ENCODE measurements at places on chromosomes 7 and 10.

GRCh38 chr10:57465155-57465554 is 802.5 kb downstream of the IPMK start:
- no peak for DNase-seq

GRCh38 chr7:93663561-93664299 is 89.2 kb upstream of the CALCR start:
- DNase-seq, result no peak

- no peak for DNase-seq
These were observed 30.7 kb downstream of the ANKIB1 start for GRCh38 chr7:92276460-92276864.

DNA sequence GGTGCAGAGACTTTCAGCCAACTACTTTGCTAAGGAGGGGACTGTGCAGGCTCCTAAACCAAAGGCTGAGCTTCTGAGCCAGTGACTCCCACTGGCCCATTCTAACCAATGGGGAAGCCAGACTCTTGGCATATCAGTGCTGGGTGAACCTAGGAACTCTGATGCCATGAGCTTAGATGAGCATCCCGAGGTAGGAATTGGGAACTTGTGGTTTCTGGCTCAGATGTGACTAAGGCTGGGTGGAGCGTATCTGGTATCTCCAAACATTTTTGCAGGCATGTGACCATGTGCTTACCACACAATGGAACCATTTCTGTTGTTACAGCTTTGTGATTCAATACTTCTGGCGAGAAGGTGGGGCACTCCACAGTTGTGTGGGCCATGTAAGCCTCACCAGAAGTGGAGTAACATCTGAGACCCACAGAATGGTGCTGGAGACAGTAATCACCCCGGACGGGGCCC is 2.5 kb upstream of the AVPI1 start:
- DNase-seq, result no peak

- no peak for DNase-seq
These were observed 82.1 kb downstream of the SLC37A3 start for GRCh38 chr7:140316165-140316661.

DNA sequence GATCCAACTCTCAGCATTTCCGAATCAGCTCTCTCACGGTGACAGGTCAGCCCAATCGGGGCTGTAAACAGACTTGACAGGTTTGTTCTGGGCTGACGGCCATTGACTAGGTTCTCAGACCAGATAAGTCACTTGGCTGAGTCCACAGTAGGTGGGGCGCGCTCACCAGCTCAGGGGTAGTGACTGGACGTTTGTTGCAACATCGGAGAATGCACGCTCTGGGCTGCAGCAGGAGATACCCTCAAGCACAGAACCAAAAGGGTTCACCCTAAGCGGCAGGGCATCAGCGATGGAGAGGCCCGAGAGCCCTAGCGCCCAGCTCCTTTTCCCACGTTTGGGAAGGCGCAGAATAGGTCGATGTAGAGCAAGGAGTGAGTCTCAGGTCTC is 1.8 kb downstream of the KLLN start:
- DNase-seq, result no peak

- no peak for DNase-seq
These were observed 173.8 kb downstream of the TMEM26 start for GRCh38 chr10:61279400-61279799.

GRCh38 chr7:156969972-156970420 is 20.5 kb downstream of the NOM1 start:
- no peak for DNase-seq

DNA sequence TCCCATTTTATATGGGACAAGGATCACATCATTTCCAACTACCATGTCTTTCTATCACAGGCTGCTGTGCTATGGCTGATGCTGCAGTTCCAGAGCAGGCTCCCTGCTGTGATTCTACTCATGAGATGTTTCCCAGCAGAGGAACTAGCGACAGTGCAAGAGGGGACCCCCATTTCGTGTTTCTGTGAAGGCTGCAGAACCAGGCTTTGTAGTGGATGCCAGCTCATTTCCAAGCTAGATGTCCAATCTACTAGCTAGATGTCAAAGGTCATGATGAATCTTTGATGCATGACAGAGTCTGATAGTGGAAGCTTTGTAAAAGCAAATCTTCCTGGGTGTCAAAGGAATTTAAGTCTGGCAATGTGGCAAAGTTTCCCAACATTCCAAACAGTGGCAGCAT is 21.2 kb upstream of the MYO3A start:
- no peak for DNase-seq

DNA sequence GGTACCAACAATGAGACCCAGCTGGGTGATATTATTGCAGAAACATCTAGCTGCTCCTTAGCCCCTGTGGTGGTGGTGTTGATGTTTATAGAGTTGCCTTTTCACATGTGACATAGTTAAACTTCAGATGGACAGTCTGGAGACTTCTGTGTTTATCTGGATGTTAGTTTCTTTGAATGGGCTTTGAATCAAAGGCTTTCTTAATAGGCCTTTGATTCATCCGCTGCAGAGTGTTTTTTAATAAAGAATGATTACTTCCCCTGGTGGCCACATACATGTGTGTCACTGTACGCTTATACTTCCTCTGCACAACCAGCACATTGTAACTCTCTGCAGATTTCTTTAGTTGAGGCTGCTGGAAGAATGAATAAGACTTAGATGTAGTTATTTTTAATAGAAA is 221.0 kb downstream of the DYNC1I1 start:
- DNase-seq, result no peak

DNA sequence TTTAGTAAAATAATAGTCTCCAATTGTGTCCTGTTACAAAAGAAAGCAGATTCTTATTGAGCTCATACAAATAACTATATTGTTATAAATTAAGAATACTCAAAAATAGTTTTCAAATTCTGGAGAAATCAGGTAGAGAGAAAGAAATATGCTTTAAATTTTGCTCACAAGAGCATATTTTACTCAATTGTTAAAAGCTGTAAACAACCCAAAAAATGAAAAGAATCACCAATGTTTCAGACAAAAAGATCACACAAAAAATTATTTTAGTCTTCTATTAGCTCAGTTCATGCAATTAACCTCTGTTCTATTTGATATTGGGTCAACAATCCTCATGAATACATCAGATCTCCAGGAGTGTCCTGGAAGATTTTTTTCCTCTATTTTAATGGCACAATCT is 18.6 kb upstream of the TRPV6 start:
- DNase-seq, result no peak

DNA sequence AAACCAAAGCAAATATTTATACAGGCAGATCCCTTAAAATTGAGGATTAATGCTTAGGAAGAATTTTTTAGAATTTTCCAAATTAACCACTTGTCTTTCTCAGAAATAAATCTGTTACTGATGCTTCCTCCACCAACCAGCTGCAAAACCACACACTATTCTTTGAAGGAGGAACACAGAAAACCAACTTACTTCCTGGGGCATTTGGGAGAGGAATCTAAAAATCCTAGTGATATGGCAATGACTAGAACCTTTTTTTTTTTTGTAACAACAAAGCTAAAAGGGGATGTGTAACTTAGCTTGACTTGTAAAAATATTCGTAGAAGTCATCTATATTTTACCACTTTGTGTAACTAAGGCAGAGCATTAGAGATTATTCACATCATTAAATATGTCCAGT is 5.1 kb upstream of the TM9SF3 start:
- no peak for DNase-seq

- DNase-seq, result no peak
These were observed 74.9 kb downstream of the CLIP2 start for GRCh38 chr7:74364061-74364460.

DNA sequence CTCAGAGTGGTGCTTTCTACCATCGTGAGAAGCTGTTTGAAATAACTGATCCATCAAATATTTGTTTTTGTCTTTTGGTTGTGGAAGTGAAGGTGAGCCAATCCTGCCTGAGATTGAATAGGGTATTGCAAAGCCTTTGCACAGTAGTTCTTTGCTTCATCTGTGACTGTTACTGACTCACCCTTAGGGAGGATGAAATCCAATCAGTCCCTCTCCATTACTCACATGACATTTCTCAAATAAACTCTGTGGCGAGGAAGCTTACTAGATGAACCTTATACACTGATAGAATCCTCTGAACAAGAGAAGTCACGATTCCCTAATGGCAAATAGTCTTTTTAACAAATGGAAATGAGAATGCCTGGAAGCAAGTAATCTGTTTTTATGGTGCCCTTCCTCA is 31.9 kb downstream of the HEPACAM2 start:
- no peak for DNase-seq

DNA sequence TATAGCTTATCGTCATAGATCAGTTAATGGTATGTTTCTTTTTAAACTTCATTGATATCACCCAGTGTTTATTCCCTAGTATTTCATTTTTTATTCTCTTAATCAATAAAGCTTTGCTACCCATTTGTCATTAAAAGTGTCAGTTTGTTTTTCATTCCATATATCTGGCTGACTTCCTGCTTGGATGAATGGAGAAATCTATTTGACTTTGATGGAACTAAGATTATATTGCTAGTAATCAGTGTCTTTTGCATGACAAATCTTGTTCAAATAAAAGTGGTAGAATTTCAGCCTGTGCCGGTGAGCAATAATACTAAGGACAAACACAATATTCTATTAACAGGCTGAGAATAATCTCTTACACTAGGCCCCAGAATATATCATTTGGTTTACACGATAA is 203.3 kb downstream of the SEC23IP start:
- DNase-seq, result no peak

- DNase-seq, result no peak
These were observed 31.6 kb downstream of the PSAP start for GRCh38 chr10:71819441-71819861.

DNA sequence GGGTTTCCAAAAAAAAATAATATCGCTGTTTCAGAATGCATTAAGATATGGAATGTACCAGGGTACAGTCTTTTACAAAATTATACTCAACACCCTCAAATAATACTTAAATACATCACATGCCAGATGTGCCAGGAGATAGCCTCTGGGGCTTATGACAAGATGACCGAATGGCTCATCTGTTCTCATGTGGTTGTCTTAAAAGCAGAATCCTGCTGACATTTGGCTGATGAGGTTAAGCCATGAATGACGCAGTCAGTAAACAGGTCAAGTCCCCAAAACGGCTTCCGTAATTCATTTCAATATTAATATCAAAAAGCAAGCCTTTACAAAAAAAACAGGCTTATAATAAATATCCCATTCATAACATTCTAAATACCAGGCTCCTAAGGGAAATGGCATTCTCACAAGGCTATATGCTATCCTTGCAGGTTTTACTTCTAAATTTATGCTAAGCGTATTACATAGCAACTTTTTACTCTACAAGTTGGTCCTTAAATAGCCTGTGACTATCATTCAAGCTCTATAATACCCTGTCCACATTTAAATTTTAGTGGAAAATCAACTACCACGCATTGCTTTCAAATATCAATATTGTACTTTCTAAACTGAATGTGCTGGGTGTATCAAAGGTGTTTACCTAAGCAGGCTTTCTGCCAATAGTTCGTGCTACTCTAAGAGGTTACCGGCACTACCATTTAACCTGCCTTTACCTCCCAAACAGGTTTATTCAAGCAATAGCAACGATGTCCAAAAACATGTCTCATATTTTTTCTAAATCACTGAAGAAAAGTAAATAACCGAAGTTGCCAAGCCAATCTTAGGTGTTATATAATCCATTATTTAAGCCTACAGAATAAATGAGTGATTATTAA is 15.6 kb downstream of the SMURF1 start:
- DNase-seq, result no peak

GRCh38 chr7:118078015-118078414 is 105.9 kb upstream of the LSM8 start:
- DNase-seq, result no peak

DNA sequence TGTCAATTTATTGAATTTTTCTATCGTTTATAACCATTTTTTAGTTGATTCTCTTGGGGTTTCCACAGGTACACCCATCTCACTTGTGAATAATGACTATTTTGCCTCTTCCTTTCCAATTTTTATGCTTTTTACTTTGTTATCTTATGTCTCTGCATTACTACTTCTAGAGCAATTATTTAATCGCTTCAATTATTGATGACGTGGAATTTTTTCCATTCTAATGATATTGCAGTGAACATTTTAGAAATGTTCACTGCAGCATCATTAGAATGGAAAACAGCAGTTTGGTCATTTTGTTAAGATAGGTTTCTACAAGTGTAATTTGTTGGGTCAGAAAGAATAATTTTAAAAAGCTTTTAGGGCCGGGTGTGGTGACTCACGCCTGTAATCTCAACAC is 27.1 kb downstream of the FZD1 start:
- no peak for DNase-seq

- no peak for DNase-seq
These were observed 739.7 kb downstream of the AUTS2 start for GRCh38 chr7:70338015-70338414.

DNA sequence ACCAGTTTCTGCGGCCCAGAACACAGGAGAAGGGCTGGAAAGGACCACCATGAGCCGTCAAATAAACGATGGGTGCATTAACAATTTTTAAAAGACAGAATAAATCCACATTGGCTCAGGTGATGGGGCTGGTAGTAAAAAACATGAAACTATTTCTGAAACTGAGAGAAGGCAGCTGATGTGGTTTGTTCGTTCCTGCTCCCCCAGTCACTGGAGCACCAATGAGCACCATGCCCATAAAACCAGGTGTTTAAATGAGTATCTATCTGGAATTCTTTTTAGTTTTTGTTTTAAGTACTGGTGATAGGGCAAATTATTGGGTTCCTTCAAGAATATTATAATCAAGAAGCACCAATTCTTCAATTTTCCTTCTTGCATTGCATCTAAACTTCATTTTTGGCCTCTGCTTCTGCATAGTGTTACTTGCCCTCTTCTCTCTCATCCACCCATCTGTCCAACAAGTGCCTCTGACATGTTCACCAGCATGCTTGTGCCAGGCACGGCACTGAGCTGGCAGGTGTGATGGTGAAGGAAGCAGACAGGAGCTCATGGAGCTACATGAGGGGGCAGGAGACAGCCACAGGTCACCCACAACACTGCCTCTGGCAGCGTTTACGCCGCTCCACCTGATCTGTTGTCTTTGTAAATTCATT is 65.5 kb downstream of the LARP4B start:
- DNase-seq, result no peak

GRCh38 chr10:369221-369683 is 234.0 kb downstream of the ZMYND11 start:
- no peak for DNase-seq

GRCh38 chr7:101828301-101829020 is 11.0 kb downstream of the CUX1 start:
- DNase-seq, result no peak

DNA sequence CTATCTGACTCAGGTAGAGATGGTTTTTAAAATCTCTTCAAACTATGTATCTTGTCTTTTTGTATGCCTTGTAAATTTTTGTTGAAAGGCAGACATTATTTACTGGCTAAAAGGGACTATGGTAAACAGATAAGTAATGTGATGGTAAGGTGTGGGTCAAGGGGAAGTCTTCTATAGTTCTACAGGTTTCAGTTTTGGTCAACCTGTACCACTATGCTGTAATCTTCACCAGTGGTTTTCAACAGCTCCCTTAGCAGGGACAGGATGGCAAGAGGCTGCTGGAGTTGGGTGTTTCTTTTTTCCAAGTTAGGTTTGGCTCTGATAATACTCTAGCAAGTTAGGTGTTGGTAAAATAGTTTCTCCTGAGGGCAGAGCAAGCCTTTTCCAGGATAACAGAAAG is 32.7 kb upstream of the FZD8 start:
- DNase-seq, result no peak

All from effector memory CD4-positive, alpha-beta T cell (primary cell).